ENCODE measurements at places on chromosomes 2 and 18.

DNA sequence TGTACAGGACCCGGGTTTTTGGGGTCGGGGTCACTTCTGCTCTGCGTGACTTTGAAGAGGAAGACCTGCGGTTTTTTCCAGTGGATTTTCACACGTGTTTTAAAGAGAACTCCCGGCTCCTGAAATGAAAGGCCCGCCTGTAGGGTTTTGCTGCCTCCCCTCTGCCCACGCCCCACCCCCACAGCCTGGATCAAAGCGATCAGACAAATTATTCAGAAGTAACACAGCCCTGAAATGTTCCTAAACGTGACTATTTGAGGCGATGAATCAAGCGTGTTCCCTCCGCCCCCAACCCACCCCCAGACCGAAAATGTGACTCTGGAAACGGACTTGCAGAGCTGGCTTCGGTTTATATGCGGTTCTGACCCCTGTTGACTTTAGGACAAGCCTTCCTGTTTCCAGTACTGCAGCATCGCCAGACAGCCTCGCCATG, 28.7 kb upstream of the SMIM21 start:
- peak; percentile 5 for DNase-seq

DNA sequence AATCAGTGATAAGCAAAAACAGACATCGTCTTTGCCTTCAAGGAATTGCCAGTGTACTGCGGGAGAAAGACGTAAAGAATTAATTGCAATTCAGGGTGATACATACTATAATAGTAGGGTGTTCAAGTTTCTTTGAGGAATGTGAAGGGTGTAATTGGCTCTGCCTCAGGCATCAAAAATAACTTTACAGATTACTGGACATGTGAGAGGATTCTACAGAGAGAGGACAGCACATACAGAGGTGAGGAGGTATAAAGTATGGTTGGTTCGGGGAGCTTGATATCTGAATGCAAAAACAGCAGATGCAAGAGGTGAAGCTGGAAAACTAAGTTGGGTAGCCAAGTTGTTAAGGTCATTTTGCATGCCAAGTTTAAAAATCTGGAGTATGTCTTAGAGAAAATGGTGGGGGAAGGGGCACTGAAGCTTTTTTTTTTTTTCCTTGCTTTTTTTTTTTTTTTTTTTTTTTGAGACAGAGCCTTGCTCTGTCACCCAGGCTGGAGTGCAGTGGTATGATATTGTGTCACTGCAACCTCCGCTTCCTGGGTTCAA, 227.5 kb upstream of the FOSL2 start:
- DNase-seq, result no peak

DNA sequence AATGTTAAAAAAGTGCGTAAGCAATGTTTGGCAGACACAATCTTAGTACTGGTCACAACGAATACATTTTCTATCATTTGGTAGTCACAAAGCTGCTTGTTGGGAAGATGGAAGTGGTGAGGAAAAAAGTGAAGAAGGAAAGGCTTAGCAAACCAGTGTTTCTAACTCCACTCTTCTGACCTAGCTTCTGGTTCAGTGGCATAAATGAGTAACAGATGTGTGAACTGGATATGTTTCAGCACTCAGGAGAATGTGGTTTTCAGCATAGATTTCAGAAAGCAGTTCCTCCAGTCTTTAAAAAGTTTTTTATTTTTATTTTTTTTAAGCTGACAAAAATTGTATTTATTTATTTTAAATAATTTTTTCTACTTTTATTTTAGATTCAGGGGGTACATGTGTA, 357.1 kb downstream of the CPS1 start:
- DNase-seq, result no peak

- no peak for DNase-seq
These were observed 46.8 kb downstream of the IMPA2 start for GRCh38 chr18:12028040-12028628.

- no peak for DNase-seq
These were observed 1.1 kb upstream of the DPP4 start for GRCh38 chr2:162074928-162075688.

DNA sequence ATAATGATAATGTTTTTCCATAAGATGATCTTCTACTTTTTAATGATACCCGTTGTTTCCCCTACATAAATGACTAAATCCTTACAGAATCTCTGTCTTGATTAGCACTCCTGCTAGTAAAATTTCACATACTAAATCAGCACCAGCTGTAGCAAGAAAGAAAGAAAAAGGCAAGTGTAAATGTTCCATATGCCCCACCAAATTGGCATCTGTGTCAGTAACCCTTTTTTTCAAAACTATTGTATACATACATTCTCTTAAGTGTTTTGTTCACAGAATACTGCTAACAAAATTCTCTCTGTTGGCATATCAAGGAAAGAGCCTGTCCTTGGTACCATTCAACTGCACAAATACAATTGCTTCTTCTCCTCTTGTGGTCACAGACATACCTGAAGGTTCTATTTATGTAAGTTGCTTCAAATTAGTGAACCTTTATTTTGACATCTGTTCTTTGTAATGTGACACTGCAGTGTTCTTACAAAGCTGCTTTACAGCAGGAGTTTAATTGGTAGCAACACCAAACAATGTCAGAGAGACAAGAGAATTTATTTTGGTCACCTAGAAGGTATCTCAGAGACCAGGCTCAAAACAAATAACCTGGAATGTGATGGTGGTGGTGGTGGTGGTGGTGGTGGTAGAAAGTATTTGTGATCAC, 641.9 kb downstream of the ZEB2 start:
- DNase-seq, result no peak

DNA sequence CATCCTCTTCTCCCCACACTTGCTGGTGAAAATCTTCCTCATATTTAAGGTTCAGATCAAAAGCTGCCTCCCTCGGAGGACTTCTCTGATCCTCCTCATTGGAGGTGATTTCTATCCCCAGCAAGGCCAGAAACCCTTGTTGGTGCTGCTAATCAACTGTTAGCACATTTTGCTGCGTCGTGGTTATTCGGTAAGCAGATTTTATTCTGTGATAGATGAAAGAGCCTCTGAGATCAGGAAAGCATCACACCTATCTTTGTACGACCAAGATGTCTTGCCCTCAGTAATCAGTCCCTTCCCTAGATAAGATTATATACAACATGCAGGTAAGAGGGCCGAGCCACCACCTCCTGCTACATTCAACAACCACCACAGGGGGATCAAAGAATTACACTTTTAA, 40.1 kb downstream of the DDX18 start:
- DNase-seq, result no peak

- DNase-seq, result no peak
These were observed 15.8 kb downstream of the DYNAP start for GRCh38 chr18:54606835-54607212.

DNA sequence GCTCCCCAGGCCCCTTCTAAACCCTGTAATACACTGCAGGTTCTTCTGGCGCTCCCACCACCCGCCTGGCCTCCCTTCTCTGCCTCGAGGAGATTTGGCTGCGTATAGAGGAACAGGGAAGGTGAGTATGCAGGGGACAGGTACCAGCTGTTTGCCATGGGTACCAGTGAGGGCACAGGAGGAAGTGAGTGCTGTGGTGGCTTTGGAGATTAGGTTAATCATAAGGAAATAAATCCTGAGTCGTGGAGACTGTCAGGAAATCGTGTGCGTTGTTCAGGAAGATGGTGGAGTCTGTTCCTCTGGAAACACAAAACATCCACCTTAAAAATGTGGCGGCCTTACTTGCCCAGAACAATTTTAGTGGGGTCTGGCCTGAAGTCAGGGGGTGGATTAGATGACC, 230.4 kb downstream of the FAM210A start:
- DNase-seq, result no peak

DNA sequence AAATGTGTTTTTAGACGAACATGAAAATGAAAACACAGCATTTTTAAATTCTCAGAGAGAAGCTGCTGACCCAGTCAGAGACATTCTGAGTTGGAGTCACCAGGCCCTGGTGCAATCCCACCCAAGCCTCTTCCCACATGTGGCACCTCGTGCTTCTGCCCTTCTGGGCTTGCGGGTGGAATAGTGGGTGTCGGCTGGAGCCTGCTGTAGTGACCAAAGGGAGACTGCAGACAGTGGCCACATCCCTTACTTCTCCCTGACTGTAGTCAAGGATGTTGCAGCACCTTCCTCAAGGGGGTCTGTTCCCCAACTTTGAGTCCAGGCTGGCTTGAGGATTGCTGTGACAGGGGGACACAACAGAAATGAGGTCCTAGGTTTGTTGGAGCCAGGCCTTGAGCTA, 104.4 kb upstream of the GLI2 start:
- peak; percentile 66 for DNase-seq

GRCh38 chr18:76922107-76922506, 99.8 kb downstream of the ZNF236 start:
- DNase-seq, result peak; percentile 80

DNA sequence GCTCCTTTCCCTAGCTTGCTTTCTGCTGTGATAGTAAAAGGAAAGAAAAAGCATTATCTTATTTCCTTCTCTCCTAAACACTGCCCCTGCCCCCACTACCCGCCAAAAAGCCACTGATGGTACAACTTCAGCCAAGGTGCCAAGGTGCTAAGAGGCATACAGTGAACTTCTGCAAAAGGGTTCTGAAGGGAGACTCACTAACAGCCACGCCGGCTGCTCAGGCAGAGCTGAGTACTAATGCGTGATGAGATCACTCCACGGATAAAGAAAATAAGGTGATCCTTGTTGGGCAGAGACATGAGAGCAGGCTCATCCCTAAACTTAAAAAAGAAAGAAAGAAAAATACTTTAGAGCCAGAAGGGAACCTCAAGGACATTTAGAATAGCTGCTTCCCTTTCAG, 60.5 kb upstream of the PXDN start:
- no peak for DNase-seq

- no peak for DNase-seq
These were observed 39.9 kb downstream of the TMEM247 start for GRCh38 chr2:46519265-46519664.

DNA sequence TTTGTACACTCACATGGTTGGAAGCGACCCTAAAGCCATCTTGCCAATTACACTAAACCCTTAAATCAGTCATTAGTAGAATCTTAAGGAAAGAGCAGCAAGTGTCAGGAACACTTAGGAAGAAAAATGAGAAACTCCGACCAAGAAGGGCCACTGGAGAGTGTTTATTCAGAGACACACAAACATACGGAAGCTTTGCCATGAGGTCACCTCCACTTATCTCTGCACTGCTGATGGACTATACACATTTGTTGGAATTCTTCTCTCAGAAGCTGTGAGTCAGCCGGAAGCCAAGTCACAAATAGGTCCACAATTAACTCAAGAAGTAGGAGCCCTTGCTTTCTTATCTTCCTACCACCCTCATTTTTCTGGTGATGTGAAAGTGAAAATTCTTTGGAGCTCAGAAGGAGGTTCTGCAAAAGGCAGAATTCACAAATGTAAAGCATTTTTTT, 21.6 kb downstream of the BMP10 start:
- no peak for DNase-seq

Measured in inflammatory macrophage (primary cell).